ENCODE measurements at places on chromosomes 3 and 15.

GRCh38 chr3:116112696-116113095, 332.6 kb downstream of the LSAMP start:
- no peak for DNase-seq

DNA sequence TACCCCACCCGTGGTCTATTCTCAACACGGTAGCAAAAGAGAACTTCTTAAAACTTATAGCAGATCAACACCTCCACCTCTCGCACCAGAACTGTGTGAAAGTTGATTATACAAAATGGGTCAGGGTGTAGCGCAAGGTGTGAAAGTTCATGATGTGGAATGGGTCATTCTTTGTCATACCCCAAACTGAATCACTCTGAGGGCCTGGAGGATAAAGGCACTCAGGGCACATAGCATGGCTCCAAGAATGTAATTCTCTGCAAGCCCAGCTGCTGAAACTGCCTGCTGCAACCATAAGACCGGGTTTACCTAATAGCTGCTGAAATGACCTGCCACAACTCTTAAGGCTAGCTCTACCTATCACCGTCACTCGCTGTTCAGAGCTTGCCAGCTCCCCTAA, 70.0 kb downstream of the FOXP1 start:
- no peak for DNase-seq

DNA sequence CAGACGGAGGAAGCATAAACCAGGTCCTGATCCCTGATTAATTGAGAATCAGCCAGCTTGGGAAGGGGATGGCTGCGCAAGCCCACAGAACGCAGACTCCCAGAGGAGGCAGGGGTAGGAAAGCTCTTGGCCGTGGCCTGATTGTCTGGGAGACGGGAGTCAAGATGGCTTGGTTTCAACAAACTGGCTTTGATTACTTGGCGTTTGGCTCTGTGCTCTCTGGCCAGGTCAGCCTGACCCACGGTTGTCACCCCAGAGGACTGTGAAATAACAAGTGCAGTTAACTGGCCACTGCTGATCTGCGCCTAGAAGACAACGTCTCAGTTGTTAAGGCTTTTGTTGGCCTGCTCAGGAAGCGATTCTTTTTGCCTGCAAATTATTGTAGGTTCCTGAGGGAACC, 387.0 kb upstream of the PROK2 start:
- no peak for DNase-seq

GRCh38 chr3:105214590-105214989, 152.1 kb upstream of the ALCAM start:
- no peak for DNase-seq

GRCh38 chr15:39624806-39625205, 43.9 kb downstream of the THBS1 start:
- DNase-seq: no peak

Data from cortex of kidney (tissue), 1 donor.